ENCODE measurements at places on chromosomes 7 and 10.
A peak's percentile ranks its signal among the peaks of the same experiment; 100 is the strongest.

DNA sequence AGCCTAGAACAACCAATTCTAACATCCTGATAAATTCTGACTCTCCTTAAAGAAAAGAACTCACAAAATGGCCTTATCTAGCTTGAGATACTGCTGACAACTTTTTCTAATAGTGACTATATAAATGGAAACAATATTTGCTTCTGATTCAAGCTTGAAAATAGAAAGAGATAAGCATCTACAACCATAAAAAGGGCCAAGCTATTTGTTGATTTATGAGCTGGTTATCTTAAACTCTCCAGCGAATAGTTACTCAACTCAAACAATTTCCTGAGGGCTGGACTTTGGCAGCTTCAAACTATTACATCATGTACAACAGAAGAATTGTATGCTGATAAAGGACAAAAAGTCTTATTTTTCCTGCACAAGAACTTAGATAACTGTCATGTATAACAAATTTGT lies 4.6 kb downstream of the USP54 start:
- DNase-seq = no peak

DNA sequence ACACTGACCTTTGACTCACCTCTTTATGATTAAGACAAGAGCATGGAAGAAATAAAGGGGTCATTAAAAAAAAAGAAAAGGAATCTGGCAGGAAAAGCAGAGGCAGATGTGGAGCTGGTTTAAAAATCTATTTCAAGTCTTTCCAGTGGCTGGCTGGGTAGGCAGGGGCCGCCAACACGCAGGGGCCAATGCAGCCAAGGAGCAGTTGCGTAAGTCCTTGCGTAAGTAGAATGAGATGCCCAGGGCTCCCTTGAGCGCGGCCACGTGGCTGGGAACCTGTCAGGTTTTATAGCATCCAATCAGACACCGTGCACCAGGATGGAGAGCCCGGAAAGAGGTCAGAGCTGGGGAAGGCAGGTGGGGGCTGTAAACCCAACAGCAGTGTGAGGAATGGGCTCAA lies 123.8 kb upstream of the INSYN2A start:
- no peak for DNase-seq

DNA sequence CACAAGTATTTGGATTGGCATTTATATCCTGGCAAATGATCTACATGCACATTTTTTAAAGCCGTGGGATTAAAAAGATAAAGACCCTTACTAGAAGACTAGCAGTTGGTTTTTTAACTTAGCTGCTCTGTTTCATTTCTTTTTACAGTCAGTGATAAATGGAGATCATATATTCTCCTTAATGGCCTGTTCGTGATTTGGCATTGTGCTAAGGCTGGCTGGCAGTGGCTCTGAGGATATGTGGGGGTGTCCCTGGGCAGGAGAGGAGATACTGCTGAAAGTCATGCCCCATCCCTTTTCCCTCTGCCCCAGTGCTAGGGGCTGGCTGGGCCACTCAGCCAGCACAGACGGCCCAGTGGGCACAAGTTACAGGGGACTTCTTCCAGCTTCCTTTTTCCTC lies 341.7 kb downstream of the PRPF18 start:
- DNase-seq = no peak

DNA sequence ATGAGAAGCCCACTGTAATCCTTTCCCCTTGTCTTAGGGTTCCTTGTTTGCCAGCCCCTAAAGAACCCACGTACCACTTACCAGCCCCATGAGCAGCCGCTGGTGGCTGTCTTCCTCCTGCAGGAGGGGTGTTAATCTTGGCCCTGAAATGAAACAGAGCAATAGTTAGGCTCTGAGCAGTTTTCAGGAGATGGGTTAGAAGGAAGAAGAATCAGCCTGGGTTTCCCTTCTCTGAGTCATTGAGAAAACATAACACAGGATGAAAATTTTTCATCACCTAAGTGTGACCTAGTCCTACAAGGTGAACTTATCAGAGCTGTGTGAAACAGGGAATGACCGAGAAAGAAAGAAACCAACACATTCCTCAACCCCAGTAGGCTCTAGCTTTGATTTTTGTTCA lies 90.0 kb downstream of the GSAP start:
- DNase-seq = no peak

DNA sequence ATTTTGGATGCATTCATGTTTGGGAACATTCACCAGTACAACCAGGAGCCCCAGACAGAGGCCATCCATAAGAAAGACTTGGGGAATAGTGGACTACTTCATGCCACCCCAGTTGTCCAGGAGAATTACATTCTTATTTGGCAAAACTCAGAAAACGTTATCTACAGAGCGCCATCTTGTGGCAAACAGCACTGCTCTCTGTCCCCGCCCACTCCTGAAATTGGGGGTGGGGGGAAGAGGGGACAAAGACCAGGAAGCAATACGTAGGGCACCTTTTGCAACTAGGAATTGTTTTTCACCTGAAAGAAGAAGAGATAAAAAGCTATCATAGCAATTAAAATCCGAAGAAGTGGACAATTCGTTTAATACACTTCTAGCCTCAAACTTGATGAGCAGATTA lies 134.6 kb upstream of the MGMT start:
- peak; percentile 41 for DNase-seq

- no peak for DNase-seq
Measured at GRCh38 chr7:30468791-30469190, 9.8 kb downstream of the NOD1 start.

DNA sequence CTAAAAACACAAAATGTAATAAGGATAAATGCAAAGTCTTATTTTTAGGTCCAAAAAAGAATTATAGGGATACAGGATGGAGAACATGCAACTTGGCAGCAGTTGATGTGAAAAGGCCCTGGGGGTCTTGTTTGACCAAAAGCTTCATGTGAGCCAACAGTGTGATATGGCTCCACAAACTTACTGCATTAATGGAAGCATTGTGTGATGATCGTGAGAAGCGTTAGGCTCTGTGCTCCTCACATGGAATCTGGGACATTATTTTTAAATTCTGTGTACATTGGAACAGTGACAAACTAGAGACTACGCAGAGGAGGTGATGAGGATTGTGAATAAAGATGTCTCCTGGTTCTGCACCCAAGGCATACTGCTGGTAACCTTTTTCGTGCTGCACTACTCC lies 39.1 kb upstream of the CALD1 start:
- no peak for DNase-seq

DNA sequence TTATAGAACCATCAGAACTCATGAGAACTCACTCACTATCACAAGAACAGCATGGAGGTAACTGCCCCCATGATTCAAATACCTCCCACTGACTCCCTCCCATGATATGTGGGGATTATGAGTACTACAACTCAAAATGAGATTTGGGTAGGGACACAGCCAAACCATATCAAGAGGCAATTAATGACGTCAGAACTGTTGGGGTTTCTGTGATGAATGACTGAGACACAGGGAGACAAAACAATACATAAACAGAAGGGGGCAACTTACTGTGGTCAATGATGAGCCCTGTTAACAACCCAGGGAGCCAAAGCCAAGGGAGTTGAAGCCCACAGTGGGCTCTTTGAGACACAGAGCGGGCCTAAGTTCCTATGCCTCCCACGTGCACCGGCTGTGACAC lies 171.3 kb upstream of the GHITM start:
- DNase-seq = no peak

DNA sequence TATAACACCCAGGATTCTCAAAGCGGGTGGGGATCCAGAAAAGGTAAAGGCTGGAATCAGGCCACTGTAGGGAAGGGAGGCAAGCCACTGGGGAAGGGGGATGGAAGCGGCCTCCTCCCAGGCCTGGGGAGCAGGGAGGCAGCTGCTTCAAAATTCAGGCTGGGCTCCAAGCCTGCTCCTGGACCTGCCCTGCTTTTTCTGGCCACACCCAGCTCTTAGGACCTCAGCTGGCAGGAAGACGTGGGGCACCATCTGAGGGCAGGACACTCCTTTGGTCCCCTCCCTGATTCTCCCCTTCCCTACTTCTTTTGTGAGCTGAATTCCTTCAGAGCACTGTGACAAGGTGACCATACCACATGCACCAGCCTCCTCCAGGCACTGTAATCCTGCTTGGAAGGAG lies 4.6 kb upstream of the LBX1 start:
- no peak for DNase-seq

DNA sequence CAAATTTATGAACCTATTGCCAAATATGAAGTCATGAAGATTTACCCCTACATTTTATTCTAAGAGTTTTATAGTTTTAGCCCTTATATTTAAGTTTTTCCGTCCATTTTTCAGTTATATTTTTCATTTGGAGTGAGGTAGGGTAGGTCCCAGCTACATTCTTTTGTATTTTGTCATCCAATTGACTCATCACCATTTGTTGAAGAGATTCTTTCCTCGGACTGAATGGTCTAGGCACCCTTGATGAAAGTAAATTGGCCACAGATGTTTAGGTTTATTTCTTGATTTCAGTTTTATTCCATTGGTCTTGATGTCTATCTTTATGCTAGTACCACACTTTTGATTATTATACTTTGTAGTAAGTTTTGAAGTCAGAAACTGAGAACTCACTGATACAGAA lies 22.7 kb downstream of the CYP2C19 start:
- DNase-seq = no peak

- DNase-seq = peak; percentile 67
Measured at GRCh38 chr10:3805791-3806461, 20.9 kb upstream of the KLF6 start.

GRCh38 chr10:131176907-131177306 lies 134.6 kb downstream of the TCERG1L start:
- no peak for DNase-seq

DNA sequence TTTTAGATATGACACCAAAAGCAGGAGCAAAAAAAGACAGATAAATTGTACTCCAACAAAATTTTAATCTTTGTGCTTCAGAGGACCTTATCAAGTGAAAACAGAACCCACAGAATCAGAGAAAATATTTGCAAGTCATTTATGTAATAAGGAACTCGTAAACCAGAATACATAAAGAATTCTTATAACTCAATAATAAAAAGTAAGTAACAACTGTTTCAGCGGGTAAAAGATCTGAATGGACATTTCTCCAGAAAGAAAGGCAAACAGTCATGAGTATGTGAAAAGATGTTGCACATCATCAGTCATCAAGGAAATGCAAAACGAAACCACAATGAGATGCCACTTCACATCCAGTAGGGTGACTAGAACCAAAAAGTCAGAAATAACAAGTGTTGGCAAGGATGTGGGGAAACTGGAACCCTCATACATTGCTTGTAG lies 167.7 kb upstream of the KCTD7 start:
- no peak for DNase-seq

DNA sequence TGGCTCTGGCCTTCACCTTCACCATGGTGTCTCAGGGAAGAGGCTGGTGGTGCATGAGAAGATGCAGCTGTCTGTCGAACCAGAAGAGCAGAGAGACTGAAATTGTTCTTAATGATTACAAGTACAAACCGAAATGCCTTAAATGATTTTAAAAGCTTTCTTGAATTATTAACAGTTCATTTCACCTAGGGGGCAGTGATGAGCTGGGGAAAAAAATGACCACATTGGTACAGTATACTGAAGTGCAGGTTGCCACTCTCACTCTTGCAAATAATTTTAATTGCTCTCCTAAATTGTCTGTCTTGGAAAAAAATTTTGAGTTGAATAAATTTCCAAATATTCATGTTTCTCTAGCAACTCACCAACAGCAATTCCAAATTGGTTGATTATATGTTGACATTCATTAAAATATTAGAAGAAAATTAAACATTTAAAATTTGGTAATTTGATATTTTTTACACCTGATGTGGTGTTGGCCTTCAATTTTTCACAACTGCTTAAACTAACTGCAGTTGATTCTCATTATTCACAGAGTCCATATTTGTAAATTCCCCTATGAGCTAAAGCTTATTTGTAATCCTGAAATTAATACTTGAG lies 692.6 kb downstream of the ZWINT start:
- no peak for DNase-seq

GRCh38 chr7:3241686-3242258 lies 59.3 kb upstream of the SDK1 start:
- no peak for DNase-seq

DNA sequence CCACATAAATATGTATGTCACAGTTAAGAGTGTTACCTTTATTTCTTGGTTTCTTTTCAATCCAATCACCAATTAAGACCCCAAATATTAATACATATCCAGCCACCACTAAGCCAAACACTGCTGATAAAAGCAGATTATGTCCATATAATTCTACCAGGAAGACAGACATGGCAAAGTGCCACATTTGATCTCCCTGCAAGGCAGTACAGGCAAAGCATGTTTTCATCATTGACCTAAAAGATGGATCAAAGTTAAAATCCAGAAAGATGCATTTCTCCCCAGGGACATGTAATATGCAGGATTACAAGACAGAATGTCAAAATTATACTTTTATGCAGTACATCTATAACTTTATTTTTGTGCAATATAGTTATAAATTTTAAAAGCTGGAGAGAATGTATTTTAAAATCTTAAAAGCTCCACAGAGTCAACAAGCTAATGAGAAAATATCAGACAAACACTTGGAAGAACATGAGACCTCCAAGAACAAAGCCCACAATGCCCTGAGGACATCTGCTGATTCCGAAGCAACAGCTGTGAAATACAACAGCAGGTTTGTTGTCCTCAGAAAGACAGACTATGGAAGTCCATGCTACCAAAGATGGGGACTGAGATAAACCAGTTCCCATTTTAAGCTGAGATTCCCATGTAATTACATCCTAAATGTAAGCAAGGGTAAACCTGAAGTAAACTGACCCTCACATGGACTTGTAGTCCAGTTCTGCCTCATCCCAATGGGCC lies 54.5 kb upstream of the TOMM7 start:
- no peak for DNase-seq

GRCh38 chr7:92242972-92243371 lies 2.7 kb downstream of the KRIT1 start:
- no peak for DNase-seq

GRCh38 chr7:6495597-6496262 lies 48.0 kb upstream of the DAGLB start:
- DNase-seq = no peak

DNA sequence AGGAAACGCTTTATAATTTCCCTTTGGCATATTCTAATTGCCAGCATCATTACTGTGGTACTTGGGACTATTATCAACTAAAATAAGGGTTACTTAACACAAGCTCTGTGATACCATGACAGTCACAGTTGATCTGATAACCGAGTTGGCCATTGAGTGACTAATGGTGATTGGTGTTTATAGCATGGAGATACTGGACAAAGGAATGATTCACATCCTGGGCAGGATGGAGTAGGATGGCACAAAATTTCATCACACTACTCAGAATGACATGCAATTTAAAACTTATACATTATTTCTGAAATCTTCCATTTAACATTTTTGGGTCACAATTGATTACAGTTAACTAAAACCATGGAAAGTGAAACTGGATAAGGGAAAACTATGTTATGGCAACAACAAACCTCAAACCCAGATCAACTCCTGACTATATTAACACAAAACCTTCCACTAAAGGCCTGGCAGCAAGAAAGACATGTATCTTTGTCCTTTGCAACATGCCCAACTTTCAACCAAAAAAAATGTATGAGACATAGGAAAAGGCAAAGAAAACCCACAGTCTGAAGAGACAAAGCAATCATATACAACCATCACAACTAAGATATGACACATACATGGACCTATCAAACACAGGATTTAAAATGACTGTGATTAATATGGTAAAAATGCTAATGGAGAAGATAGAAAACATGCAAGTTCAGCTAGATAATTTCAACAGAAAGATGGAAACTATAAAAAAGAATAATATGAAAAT lies 208.5 kb upstream of the NRP1 start:
- no peak for DNase-seq

Data from stimulated activated CD8-positive, alpha-beta memory T cell treated with anti-CD3 and anti-CD28 coated beads, Interleukin-4, amount 100 ng/mL, for 48 hours (primary cell).